ENCODE measurements at places on chromosomes 5 and 9. TPM values are rescaled to one million over a fixed set of nuclear protein-coding genes. Genes with fewer than 3 reads are reported as not detected.

MYO10 gene
- 2.1 TPM for polyA plus RNA-seq

C5orf52 gene
- polyA plus RNA-seq: not detected

C5orf46 gene
- polyA plus RNA-seq: 6.0 TPM

TAF1L gene
- not detected for polyA plus RNA-seq

IFNA13 gene
- not detected for polyA plus RNA-seq

TLX3 gene
- not detected for polyA plus RNA-seq

SPAG8 gene
- polyA plus RNA-seq: 5.4 TPM
